ENCODE measurements at places on chromosomes 7 and 10.

DNA sequence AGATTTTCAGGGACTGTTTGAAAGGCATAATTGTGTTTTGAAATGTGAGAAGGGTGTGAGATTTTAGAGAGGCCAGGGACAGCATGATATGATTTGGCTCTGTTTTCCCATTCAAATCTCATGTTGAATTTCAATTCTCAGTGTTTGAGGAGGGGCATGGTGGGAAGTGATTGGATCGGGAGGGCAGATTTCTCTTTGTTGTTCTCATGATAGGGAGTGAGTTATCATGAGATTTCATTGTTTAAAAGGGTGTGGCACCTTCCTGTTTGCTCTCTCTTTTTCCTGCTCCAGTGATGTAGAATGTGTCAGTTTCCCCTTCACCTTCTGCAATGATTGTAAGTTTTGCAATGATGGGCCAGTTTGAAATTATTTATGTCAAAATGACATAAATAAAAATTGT is 113.0 kb upstream of the PCDH15 start:
- DNase-seq: peak; percentile 28

GRCh38 chr7:128938544-128939074 is 882 bp downstream of the IRF5 start:
- DNase-seq: no peak

- DNase-seq: no peak
These were observed 58.5 kb downstream of the PAX2 start for GRCh38 chr10:100803908-100804307.

GRCh38 chr7:47757921-47758411 is 176.1 kb upstream of the TNS3 start:
- DNase-seq: no peak

- no peak for DNase-seq
These were observed 109.4 kb downstream of the SUGCT start for GRCh38 chr7:40244226-40244625.

GRCh38 chr7:74525140-74525539 is 71.4 kb downstream of the GTF2IRD1 start:
- no peak for DNase-seq

All from tongue (tissue), 3 donors.